ENCODE measurements at places on chromosomes 6 and 20.

DNA sequence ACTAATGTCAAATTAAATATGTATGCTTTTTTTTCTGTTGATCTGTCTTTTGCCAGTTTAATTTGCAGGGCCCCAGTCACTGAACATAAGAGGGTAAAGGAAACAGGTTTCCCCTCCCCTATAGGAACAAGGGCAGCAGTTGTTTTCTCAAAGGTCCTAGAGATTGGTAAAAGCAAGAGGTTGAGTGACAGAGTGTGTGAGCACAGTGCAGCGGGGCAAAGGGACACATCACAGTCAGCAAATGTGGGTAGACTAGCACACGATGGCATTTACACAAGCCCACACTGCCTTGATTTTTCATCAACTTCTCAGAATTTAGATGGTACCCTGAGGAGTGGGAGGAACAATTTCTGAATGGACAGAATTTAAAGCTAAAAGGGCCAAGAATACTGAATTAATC lies 138.7 kb upstream of the MYLIP start:
- DNase-seq: no peak

GRCh38 chr6:89010825-89011224 lies 47.4 kb upstream of the RNGTT start:
- DNase-seq: no peak

GRCh38 chr6:102381203-102381602 lies 987.7 kb downstream of the GRIK2 start:
- DNase-seq: no peak

DNA sequence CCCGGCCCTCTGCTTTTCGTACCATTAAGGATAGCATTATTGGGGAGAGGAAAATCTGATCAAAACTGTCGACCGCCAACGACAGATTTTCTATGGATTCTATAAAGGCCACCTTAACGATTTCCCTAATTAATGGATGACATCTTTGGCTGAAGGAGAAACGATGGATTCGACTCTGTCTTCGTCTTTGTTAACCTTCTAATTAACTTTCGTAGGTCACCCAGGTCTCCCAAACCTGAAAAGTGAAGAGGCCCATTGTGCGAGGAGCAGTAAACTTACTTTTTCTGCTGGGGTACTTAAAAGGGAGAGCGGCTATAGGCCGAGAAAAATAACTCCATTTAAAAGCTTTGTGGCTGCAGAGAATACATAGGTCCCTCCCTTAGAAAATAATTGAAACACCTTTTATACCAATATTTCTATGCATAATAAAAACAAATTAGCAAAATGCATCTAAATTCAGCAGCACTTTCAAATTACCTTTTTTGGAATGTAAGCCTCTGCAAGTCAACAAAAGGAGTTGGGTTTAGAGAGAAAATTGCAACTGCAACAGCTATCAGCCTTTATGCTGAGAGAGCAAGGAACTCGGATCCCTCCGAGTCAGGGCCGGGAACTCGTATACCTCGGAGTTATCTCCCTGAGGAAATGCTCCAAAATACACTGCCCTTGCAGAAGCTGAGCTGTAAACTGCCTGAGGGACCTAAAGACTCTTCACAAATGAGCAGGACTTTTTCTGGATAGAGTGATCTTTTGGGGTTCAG lies 31.4 kb upstream of the NR2E1 start:
- DNase-seq: no peak

- no peak for DNase-seq
Observed at GRCh38 chr20:23479043-23479442, 11.9 kb upstream of the CST8 start.

GRCh38 chr6:40798069-40798770 lies 211.1 kb upstream of the LRFN2 start:
- no peak for DNase-seq

- no peak for DNase-seq
Observed at GRCh38 chr20:43363506-43363905, 94.2 kb upstream of the SRSF6 start.

GRCh38 chr20:52675375-52675774 lies 296.8 kb upstream of the TSHZ2 start:
- DNase-seq: no peak

GRCh38 chr6:73893696-73894095 lies 197.7 kb downstream of the CD109 start:
- DNase-seq: no peak

DNA sequence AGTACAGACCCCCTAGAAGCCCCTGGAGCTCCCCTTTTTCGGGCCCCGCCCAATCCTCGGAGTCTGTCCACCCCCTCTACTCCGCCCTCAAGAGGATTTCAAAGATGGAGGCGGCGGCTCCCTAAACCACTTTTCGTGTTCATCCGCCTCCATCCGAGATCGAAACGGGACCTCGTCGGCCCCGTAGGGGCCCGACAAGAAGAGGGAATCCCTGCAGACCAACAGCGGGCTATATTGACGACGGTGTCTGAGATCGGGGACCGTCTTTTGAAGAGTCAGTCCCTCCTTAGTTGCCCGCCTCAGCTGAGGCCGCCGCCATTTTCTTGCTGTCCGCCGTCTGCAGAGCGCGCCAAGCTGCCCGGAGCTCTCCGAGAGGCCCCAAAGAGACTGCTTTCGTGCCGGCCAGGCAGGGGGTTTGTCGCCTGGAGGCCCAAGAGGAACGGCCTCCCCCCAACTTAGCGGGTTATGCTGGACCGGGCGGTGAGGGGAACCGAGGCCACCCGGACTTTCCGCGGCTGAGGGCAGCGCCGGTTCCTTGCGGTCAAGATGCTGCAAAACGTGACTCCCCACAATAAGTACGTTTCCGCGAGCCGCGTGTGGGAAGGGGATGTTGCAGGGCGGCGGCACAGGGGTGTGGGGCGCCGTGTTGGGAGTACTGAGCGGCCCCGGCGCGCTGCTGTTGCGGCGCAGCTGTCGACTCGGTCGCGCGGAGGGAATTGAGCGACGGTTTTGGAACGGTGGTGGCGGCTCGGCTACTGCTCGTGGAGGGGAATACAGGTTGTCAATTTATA lies 4.2 kb downstream of the BRD2 start:
- no peak for DNase-seq

Measured in GF-D8 (cell line).